Activated CD4-positive, alpha-beta T cell treated with anti-CD3 and anti-CD28 coated beads, Interleukin-2, Interleukin-6, amounts not matched to agents 100 ng/mL and 50 ng/mL, durations not matched to agents 16 hours and 8 hours (primary cell): ENCODE measurements at places on chromosomes 4 and X.

- DNase-seq, result no peak
Observed at GRCh38 chr4:126757219-126757618, 875.5 kb upstream of the INTU start.

- no peak for DNase-seq
Observed at GRCh38 chr4:73197220-73197619, 61.4 kb downstream of the ANKRD17 start.

- no peak for DNase-seq
Observed at GRCh38 chrX:43165343-43165920, 387.5 kb upstream of the PPP1R2C start.

- DNase-seq, result no peak
Observed at GRCh38 chrX:97405031-97405660, 521.4 kb downstream of the RPA4 start.

- no peak for DNase-seq
Observed at GRCh38 chrX:13937370-13938050, 92.2 kb downstream of the GEMIN8 start.

DNA sequence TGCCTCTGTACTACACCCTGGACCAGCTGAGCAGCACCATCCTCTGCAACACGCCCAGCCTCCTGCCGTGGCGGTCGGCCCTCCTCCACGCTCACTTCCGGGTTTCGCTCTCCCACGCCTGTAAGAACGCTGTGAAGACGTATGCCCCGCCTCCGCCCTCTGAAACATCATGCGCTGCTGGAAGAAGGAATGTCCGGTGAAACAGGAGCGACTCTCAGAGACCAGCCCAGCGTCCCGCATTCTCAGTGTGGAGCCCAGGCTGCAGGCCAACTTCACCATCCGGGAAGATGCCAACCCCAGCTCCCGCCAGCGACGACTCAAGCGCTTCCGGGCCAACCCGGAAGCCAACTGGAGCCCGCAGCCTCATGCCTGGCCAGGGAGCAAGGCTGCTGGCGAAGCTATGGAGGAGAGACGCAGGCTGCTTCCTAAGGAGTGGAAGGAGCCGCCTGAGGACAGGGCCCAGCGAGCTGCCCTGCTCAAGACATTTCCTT lies 186.1 kb upstream of the SLITRK2 start:
- DNase-seq, result no peak

DNA sequence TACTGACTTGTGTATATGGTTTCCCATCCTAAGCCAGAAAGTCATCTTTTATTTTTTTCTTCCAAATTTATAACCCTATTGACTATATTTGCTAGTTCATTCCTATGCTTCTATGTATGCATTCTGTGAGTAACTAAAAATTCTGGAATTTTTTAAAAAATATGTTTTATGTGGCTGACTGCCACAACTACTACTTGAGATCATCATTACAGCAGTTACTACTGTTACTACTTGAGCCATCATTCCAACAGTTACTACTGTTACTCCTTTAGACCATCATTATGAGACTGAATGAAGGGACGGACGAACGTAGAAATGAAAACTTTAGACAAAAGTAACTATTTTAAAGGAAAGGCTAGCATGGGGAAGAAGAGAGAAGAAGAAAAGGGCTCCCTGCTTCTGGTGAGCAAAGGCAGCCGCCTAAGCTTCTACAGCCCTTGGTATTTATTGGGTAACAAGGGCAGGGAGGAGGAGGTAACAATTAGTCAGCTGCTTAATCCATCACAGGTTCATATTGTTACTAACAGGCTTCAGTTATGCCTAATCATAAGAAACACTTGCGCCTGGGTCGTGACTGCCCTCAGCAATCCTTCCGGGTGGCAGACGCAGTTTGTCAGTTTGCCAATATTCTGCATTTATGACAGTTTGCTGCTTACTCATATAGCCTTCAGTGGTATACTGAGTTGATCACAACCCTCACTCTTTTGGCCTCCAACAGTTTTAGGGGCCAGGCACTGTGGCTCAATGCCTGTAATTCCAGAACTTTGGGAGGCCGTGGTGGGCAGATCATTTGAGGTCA lies 80.4 kb downstream of the PDLIM5 start:
- DNase-seq, result no peak

DNA sequence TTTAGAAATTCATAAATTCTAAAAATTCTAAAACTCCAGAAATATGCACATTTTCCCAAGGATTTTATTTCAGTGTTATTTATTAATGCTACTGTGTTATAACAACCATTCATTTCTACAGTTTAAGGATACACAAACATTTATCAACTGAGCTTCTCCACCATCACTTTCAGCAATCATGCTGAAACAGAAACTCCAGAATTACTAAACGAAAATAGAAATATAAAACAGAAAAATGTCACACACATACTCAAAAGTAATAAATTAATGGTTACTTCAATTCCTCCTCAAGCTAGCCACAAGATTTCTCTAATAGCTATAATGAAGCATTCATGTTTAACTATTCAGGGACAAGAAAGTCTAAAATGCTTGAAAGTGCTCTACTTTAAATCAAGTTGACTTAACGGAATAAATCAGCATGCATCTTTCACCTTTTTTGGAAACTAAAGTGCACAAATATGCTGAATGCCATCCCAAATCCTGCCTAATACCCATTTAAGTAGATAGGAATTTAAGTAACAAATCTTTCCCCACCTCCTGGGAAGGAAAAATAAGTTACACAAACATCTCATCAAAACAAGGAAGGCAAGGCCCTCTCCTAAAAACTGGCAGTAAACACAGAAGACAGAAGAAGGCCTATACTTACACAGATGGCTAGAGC lies 563 bp downstream of the FAM13A start:
- DNase-seq, result no peak

DNA sequence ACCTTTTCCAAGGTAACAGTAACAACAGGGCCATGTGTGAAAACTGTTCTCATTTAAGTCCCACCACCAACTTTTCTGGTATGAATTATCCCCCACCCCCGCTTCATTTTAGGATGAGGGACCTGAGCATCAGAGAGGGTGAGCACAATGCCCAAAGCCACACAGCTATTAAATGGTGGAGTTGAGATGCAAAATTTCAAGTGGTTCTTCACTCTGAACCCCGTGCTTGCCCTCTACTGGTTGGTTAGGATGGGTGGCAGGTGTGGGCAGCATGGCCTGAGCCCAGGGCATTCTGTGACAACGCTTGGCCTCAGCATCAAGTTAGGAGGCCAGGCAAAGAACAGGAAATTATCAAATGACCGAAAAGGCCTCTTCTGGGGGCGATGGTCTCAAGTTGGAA lies 33.5 kb downstream of the MED28 start:
- DNase-seq, result no peak

GRCh38 chr4:153146961-153147360 lies 57.3 kb upstream of the TRIM2 start:
- DNase-seq, result no peak

GRCh38 chrX:150483356-150483985 lies 85.0 kb upstream of the MTM1 start:
- DNase-seq, result no peak

DNA sequence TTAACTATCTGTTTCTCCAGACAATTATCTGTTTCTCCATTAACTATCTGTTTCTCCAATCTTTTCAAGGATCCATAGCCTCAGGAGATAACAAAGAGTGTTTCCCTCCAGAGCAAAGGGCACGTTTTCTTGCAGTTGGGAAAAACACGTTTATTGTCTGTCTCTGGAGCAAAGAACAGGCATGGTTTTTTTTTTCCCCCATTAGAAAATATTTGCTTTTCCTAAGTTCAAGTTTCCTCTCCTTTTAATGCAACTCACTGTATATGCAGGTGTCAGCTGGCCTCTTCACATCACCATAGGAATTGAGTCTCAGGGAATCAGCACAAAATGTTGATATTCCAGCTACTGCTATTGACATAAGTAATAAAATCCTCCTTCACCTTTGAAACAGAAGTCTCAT lies 984.4 kb downstream of the RAB28 start:
- DNase-seq, result no peak

DNA sequence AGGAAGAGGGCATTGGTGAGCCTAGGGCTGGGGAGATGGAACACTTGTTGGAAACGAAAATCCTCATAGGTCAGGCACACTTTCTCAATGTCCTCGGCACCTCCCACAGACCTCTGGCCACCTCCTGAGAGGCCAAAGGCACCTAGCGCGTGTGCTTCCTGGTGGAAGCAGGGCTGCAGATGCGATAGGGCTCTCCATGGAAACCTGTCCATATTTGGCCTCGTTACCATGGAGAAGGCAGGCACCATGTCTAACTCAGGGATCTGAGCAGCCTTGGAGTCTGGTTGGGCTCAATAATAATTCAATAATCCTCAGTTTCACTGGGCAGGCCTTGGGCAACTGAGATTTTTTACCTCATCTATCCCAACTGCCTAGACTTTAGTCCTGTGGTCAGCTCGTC lies 58.3 kb downstream of the RAI2 start:
- no peak for DNase-seq
